ENCODE measurements at places on chromosomes 6 and 20.

DNA sequence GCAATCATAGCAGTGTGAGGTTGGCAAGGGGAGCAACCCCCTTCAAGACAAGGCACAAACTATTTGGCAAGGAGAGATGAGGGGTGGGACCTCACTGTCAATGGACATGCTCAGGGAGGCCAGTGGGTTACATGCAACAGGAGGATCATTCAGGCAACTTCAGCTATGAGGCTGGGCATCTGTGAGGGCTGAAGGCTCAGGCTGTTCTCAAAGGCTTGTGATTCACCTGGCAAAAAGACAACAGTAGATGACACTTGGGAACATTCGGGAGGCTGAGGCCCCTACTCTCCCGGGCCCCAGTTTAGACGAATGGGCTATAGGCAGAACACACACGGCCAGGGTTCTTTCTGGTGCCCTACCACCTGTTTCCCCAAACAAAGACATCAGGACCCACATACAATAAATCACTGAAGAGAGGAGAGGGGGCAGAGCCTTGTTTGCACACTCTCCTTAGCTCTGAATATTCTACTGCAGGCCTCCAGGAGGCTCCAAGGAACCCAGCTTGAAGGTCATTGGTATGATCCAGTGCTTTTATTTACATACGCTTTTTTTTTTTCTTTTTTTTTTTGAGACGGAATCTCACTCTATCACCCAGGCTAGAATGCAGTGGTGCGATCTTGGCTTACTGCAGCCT lies 7.9 kb downstream of the TUBB start:
- DNase-seq, result no peak

- DNase-seq, result no peak
Observed at GRCh38 chr6:111872401-111873177, 663 bp downstream of the FYN start.

DNA sequence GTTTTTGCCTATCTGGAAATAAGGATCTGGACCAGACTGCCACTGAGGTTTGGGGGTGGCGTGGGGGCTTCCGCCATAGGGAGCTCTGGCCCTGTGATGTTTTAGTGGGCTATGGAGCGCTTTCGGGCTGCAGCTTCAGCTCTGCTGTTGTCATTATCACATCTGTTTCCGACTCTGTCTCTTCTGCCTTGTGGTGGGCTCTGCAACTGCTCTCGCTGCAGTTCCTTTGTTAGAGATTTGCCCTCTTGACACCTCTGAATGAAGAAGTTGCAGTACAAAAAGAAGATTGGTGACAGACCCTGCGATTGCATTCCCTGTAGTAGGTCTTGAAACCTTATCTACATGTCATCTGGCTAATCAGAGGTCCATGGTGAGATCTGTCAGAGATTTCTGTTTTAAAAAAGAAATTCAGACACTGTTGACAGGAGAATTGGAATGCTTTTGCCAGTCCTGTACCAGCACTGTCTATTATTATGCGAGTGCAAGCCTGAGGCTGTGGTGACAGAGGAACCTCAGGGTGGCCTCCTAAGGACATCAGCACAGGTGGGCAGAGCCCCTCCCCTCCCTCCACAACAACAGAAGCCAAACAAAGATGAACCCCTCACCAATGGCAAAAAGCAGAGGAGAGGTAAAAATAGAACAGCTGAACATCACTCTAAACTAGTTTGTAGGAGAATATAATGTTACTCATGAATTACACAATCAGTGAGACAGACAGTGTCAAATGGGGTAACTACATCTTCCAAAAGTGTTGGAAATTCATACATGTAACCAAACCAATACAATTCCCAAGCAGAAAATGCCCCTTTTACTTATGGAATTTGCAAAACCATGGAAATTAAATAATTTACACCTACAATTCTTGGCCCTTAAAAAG lies 63.5 kb upstream of the DEFB112 start:
- DNase-seq, result no peak

DNA sequence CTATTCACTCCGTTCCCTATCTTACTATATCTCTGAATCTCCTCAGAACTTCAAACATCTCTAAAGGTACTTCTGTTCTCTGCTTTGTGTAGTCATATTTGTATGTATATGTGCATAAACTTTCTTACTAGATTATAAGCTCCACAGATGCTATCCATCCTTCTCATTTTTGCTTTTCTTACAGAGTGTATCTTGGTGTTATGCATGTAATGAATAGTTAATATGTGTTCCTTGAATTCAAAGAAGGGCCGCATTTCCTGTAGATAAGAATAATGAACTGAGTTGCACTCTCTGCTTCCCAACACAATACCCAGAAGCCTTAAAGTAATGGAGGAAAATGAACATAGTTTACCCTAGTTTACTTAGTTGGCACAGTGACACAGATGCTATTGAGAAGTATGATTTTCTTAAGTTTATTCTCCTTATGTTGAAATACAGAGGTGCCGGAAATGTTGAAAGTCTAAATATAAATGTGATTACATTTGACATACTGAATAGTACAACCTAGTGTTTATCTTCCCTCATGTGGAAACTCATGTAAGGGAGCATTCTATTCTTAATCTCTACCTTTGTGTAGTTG lies 6.0 kb downstream of the NUS1 start:
- DNase-seq, result no peak

- no peak for DNase-seq
Observed at GRCh38 chr20:61750093-61750492, 315.6 kb downstream of the TAF4 start.
